Activated gamma-delta T cell treated with anti-CD3 and anti-CD28 coated beads, Interleukin-2, amount 50 U/mL, for 16 hours (primary cell): ENCODE measurements at places on chromosomes 6 and 20.

GRCh38 chr20:43665466-43666176, 1.3 kb upstream of the MYBL2 start:
- DNase-seq = no peak

DNA sequence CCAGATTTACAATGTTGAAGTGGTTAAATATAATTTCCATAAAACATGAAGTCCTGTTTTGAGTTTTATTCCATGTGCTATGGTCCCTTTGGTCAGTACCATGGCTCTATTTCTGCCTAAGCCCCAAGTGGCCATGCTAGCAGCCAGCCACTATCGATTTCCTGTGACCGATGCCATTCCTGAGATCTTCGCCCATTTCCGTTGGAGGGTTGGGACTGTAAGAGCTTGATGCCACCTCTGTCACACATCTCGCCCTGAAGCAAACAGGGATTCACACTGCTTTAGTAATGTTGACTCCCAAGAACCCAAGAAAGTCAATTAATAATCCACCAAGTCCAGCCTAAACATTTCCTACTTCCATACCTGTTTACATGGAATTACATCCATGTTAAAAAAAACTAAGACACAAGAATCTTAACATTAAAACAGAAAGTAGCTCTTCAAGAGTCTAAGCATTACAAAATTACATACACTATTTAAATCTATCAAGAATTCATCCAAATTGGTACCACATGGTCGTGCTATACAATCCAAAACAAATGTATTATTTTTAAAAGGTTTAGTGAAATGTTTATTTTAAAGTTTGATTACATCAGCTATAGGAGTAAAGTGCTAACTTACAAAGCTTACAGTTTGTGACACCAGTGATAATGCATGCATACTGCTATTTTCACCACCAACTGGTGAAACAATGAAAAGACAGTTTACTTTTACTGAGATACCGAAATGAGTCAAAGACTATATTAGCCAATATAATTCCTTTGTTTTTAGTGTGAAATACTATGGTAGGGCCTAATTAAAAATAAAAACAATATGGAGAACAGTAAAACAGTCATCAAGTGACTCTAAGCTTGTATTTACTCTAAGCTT, 2.5 kb downstream of the RBM39 start:
- no peak for DNase-seq

GRCh38 chr20:4026093-4026601, 10.8 kb upstream of the RNF24 start:
- DNase-seq = no peak

GRCh38 chr20:53077373-53078205, 105.4 kb downstream of the TSHZ2 start:
- DNase-seq = no peak
